ENCODE measurements at places on chromosomes 13 and 19. TPM values are rescaled to one million over a fixed set of nuclear protein-coding genes. Genes with fewer than 3 reads are reported as not detected.

- no peaks in the 10 kb centered on the region for H3K4me1 ChIP-seq
- H3K4me3 ChIP-seq: no peak overlapping the region
- DNase-seq: no peak
- peaks cover 18% of the 10 kb centered on the region for H3K27me3 ChIP-seq
- no peak overlapping the region for H3K27ac ChIP-seq
Measured at GRCh38 chr13:42547612-42548011, 26.3 kb upstream of the TNFSF11 start.

Gene SETDB2
- total RNA-seq: 5.7 TPM

GRCh38 chr13:113413898-113414282, 39.4 kb downstream of the ADPRHL1 start:
- no peak for DNase-seq
- peaks cover 3% of the 10 kb centered on the region for H3K27me3 ChIP-seq
- peaks cover 23% of the 10 kb centered on the region for H3K4me1 ChIP-seq
- H3K4me3 ChIP-seq: no peak overlapping the region
- no peaks in the 10 kb centered on the region for H3K36me3 ChIP-seq
- H3K27ac ChIP-seq: no peak overlapping the region

DNA sequence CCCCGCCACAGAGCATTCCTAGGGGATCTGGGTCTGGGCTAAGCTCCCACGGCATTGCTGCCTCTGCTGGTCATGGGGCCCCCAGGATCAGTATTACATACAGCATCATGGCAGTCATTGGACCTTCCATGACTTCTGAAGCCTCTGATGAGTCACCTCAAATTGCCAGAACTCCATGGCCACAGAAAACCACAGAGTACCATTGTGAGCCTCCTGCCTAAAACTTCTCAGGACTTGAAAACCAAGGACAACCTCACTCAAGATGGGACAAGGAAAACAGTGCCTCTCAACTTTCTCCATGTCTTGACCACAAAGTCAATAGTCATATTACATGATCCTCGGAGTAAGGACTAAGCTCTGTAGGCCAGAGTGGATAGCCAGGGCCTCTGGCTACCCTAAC, 306.0 kb downstream of the GPC5 start:
- H3K4me3 ChIP-seq: no peak overlapping the region
- no peaks in the 10 kb centered on the region for H3K36me3 ChIP-seq
- DNase-seq: no peak
- no peaks in the 10 kb centered on the region for H3K27me3 ChIP-seq
- no peaks in the 10 kb centered on the region for H3K4me1 ChIP-seq
- no peak overlapping the region for H3K27ac ChIP-seq

Gene CATSPERD
- total RNA-seq: not detected

Gene TNFSF9
- not detected for total RNA-seq

Gene TTC9B
- not detected for total RNA-seq

GRCh38 chr13:99132295-99132835, 68.3 kb upstream of the UBAC2 start:
- DNase-seq: no peak
- H3K27ac ChIP-seq: no peak overlapping the region
- H3K4me3 ChIP-seq: no peak overlapping the region
- H3K4me1 ChIP-seq: no peaks in the 10 kb centered on the region
- no peaks in the 10 kb centered on the region for H3K36me3 ChIP-seq

Gene KCNJ14
- under 0.01 TPM for total RNA-seq

Gene CCDC122
- total RNA-seq: 1.9 TPM

- DNase-seq: no peak
- no peaks in the 10 kb centered on the region for H3K36me3 ChIP-seq
- peaks cover 9% of the 10 kb centered on the region for H3K27me3 ChIP-seq
- no peak overlapping the region for H3K27ac ChIP-seq
Measured at GRCh38 chr13:46334035-46334822, 52.8 kb downstream of the RUBCNL start.

Gene LATS2
- total RNA-seq: 16.4 TPM

- DNase-seq: no peak
- no peak overlapping the region for H3K27ac ChIP-seq
- H3K4me3 ChIP-seq: no peak overlapping the region
- no peaks in the 10 kb centered on the region for H3K27me3 ChIP-seq
- no peaks in the 10 kb centered on the region for H3K36me3 ChIP-seq
Measured at GRCh38 chr13:82412749-82413148, 1469.5 kb downstream of the SLITRK1 start.

DNA sequence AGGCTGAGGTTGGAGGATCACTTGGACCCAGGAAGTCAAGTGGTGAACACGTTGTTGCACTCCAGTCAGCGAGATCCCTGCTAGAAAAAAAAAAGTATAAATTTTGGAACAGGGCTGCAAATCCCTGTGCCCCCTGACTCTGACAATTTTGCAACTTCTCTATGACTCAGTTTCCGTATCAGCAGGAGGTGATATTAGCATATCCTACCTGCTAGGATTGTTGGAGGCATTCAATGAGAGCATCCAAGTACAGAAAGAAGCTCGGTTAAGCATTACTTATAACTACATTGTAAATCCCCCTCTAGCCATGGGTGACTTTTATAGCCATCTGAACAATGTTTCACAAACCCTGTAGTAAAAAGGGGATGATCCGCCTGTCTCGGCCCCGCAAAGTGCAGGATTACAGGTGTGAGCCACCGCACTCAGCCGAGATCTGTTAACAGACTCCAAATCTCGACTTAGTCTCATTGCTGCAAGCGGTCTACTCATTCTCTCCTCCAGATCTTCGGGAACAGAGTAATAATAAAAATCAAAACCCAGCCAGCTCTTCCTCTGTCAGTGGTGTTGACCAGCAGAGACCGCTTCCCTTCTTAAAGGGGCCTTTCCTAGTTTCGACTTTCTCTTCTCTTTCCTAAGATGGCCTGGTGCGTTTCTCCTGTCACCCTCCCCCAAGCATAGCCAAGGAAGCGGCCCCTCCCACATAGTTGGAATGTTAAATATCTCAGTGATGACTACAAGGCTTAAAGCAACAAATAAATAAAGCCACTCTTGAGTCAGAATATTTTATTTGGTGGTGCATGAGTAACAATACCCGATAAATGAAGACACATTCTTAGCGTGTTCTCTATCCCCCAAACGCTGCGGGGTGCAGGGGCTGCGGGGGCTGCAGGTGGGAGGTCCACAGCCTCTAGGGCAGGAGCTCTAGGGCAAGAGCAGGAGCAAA, 10.3 kb upstream of the BICRA start:
- no peaks in the 10 kb centered on the region for H3K27me3 ChIP-seq
- H3K4me1 ChIP-seq: peaks cover 3% of the 10 kb centered on the region
- peak overlapping the region; percentile 52 for H3K4me3 ChIP-seq
- no peaks in the 10 kb centered on the region for H3K36me3 ChIP-seq
- peak; percentile 96 for DNase-seq
- peak overlapping the region; percentile 95 for H3K27ac ChIP-seq

Gene CGB1
- total RNA-seq: not detected

GRCh38 chr19:13712767-13713201, 51.5 kb upstream of the MRI1 start:
- H3K4me1 ChIP-seq: peaks cover 3% of the 10 kb centered on the region
- DNase-seq: no peak

Gene ZNF540
- total RNA-seq: 0.28 TPM

- H3K36me3 ChIP-seq: peaks cover 1% of the 10 kb centered on the region
- H3K27ac ChIP-seq: no peak overlapping the region
- H3K27me3 ChIP-seq: no peaks in the 10 kb centered on the region
- H3K4me3 ChIP-seq: no peak overlapping the region
- DNase-seq: no peak
Measured at GRCh38 chr19:20182222-20182785, 15.3 kb downstream of the ZNF486 start.

DNA sequence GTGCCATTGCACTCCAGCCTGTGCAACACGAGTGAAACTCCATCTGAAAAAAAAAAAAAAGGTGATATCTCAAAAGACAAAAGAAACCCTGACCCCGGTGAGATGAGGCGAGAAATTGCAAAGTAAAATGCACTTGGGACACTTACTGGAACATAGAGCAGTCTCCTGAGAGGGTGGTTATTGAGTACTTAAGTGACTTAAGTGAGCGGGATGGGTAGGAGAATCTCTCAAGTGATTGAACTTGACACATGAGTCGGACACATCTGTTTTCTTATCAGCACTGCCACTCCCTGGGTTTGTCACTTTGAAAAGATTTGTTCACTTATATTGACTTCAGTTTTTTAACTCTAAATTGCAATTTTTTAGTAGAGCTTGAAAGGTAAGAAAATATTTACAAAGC, 2.8 kb downstream of the ZNF429 start:
- H3K4me3 ChIP-seq: no peak overlapping the region
- H3K36me3 ChIP-seq: peaks cover 3% of the 10 kb centered on the region
- DNase-seq: no peak
- H3K27me3 ChIP-seq: no peaks in the 10 kb centered on the region

DNA sequence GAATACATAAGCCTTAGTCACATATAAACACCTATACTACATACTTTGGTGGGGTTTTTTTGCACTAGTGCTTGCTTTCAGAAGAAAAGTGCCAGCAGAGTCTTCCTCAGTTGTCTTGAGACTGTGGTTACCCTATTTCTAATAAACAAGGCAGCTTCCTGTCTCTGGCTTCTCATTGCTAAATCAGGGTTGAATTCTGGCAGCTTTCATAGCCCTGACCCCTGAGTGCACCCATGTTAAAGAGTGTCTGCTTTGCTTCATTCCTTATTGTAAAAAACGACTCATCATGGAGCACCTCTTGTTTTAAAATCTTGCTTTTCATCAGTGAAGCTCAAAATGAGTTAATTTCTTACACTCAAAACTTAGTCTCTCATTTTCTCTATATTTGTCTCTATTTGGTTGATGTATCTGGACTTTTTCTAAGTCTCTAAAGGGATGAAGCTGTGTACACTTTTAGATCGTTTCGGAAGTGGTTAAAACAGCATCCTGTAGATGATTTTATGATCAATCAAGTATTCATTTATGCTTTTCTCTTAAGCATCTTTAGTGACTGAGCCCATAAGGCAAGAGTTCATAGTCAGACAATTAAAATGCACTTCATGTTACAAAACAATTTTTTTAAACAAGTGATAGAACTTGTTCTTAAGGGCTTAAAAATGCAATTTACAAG, 72.1 kb downstream of the KLF12 start:
- H3K27me3 ChIP-seq: no peaks in the 10 kb centered on the region
- peak; percentile 47 for DNase-seq
- H3K4me1 ChIP-seq: peaks cover 12% of the 10 kb centered on the region
- H3K36me3 ChIP-seq: no peaks in the 10 kb centered on the region
- 0 out of 2 replicates have a peak overlapping the region, but pooled peaks have one; percentile 1 for H3K27ac ChIP-seq

DNA sequence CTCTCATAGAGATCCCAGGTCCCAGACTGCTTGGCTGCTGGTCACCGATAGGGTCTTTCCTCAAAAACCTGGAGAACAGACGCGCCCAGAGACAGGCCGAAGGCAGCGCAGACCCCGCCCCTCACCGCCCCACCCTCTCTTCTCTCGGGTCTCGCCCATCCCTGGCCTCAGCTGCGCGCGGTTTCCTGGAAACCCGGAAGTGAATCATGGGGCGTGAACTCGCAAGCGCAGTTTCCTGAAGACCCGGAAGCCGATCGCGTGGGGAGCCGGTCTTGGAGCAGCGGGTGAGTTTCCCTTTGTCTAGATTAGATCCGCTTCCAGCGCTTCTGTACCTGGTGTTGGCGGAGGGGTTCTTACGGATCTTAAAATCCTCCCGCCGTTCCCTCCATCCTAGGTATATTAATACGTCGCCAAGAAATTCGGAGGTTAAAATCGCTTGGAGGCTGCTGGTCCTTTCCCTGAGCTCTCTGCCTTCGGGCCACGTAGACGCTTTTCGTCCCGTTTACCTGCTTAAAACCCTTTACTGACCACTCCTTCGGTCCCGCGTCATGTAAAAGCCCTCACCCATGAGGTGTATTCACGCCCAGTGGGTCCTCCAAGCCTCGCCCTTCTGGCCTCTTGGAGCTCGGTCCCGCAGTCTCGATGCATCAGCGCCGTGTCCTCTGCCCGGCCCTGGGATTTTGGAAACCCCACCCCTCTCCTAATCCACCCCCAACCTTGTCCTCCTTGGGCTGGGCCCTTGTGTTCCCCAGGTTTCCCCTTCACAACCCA, at the start of gene ZNF578:
Gene ZNF578 (plus strand): TSS at position 230 of the 771 bp plus-strand sequence. CDS start 48,293 bp downstream, outside the sequence.
- H3K27me3 ChIP-seq: no peaks in the 10 kb centered on the region
- DNase-seq: peak; percentile 84
- peaks cover 20% of the 10 kb centered on the region for H3K36me3 ChIP-seq
- peak within 1 kb of the TSS; percentile 33 for H3K27ac ChIP-seq

- no peak for DNase-seq
- H3K36me3 ChIP-seq: peaks cover 27% of the 10 kb centered on the region
- H3K27ac ChIP-seq: no peak overlapping the region
Measured at GRCh38 chr13:113555141-113555540, 29.4 kb upstream of the TFDP1 start.

GRCh38 chr13:110500341-110500740, 61.2 kb downstream of the RAB20 start:
- peaks cover 90% of the 10 kb centered on the region for H3K36me3 ChIP-seq
- H3K4me1 ChIP-seq: peaks cover 1% of the 10 kb centered on the region
- no peak overlapping the region for H3K4me3 ChIP-seq
- DNase-seq: no peak

DNA sequence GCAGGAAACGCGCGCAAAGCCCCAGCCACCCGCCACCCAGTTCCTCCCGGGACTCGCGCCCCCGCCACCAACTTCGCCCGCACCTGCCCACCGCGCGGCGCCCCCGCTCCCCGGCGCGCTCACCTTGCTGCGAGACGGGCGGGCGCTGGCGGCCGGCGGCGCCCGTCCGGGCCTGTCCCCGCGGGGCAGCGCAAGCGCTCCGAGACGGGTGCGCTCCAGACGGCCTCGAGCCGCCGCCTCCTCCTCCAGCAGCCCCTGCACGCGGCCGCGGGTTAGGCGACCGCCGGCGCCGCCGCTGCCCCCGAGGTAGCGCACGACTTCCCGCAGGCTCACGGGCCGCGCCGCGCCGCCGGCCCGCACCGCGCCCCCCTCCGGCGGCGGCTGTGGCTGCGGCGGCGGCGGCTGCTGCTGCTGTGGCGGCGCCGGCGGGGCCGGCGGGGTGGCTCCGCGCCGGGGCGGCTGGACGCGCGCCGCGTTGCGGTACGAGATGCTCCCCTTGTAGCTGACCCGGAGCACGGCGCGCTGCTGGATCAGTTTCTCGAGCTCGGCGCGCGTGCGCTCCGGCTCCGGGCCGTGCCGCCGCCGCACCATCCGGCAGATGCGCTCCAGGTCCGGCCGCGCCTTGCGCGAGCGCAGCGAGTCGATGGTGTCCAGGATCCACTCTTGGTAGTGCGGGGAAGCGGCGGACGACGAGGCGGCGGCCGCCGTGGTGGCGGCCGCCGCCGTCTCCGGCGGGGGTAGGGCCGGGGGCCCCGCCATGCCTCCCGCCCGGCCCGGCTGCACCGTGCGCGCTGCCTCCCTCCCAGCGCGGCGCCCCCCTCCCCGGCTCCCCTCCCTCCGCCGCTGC, 666 bp downstream of the SAMD1 start:
- peak overlapping the region; percentile 62 for H3K4me3 ChIP-seq
- H3K4me1 ChIP-seq: no peaks in the 10 kb centered on the region
- H3K27me3 ChIP-seq: no peaks in the 10 kb centered on the region
- H3K36me3 ChIP-seq: peaks cover 12% of the 10 kb centered on the region
- peak overlapping the region; percentile 61 for H3K27ac ChIP-seq

DNA sequence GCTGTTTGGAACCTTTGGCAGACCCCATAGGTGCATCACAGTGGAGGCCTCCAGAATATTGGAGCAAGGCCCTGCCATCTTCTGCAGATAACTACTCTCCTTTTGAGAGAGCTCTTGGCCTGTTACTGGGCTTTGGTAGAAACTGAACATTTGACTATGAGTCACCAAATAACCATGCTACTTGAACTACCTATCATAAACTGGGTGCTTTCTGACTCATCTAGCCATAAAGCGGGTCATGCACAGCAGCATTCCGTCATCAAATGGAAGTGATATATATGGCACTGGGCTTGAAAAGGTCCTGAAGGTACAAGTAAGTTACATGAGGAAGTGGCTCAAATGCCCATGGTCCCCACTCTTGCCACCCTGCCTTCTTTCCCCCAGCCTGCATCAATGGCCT, 782.5 kb upstream of the SLITRK6 start:
- no peak overlapping the region for H3K27ac ChIP-seq
- DNase-seq: peak; percentile 69
- peaks cover 8% of the 10 kb centered on the region for H3K4me1 ChIP-seq
- no peaks in the 10 kb centered on the region for H3K27me3 ChIP-seq
